ENCODE measurements at places on chromosomes 3 and 15.

DNA sequence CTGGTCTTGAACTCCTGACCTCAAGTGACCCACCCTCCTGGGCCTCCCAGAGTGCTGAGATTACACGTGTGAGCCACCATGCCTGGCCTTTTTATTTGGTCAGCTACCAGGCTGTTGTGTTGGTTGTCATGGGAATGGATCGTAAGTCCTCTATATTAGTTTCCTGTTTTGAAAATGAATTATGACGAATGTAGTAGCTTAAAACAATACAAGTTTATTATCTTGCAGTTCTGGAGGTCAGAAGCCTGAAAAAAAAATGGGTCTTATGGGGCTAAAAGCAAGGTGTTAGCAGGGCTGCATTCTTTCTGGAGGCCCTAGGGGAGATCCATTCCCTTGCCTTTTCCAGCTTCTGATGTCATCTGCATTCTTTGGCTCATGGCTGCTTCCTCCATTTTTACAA is 25.1 kb upstream of the HERC1 start:
- DNase-seq: no peak

- DNase-seq: no peak
Observed at GRCh38 chr3:39191773-39192172, 622 bp downstream of the XIRP1 start.

- DNase-seq: no peak
Observed at GRCh38 chr15:38021259-38021658, 86.8 kb downstream of the TMCO5A start.

- peak; percentile 6 for DNase-seq
Observed at GRCh38 chr3:197376020-197376419, 77.6 kb upstream of the DLG1 start.

- no peak for DNase-seq
Observed at GRCh38 chr3:172288651-172289050, 159.6 kb downstream of the GHSR start.

- DNase-seq: no peak
Observed at GRCh38 chr3:54760201-54760600, 167.7 kb downstream of the LRTM1 start.

DNA sequence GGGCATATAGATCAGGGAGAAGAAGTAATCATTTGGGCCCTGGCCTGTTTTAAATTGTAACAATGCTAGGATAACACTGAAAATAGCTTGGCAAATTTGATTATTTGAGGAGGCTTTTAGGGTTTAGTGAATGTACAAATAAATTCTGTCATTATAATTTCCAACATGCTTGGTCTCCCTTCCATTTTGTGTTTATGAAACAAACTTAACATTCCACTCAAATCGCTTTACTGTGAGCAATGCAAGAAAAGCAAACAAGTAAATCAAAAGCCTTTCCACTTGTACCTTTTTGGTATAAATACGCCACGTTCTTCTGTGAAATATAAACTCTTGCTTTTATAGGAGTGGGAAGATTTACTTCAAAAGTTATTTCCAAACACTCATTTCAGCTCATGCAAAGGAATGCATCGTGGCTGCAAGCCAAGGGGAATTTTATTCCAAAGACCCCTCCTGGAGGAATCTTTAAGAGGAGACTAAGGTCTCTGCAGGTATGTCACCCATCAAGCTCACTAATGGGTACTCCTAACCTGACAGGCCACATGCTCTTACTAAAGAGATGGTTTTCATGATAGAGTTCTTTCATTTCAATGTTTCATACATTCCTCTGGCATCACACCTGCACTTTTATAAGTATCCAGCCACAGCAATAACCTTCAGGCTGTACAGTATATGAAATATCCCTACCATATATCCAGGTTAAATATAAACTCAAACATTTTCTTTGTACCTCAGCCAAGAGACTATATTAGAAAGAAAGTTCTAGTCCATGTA is 115.2 kb downstream of the P3H2 start:
- DNase-seq: no peak

DNA sequence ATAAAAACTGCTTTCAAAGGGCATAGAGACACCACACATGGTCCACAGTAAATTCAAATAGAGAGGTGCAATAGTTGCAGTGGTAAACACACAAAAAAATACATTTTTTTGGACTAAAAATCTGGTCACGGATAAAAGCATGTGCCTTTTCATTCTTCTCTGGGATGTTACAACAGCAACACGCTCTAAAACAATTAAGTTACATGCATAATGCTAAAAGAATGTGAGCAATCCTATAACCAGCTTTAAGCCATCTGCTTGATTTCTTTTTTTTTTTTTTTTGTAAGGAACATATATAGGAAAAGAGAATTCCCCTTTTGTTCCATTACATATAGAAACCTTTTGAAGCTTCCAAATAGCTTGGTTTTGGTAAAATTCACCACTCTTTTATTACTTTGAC is 20.0 kb downstream of the WNT5A start:
- no peak for DNase-seq

GRCh38 chr3:73602170-73602569 is 22.6 kb downstream of the PDZRN3 start:
- no peak for DNase-seq

DNA sequence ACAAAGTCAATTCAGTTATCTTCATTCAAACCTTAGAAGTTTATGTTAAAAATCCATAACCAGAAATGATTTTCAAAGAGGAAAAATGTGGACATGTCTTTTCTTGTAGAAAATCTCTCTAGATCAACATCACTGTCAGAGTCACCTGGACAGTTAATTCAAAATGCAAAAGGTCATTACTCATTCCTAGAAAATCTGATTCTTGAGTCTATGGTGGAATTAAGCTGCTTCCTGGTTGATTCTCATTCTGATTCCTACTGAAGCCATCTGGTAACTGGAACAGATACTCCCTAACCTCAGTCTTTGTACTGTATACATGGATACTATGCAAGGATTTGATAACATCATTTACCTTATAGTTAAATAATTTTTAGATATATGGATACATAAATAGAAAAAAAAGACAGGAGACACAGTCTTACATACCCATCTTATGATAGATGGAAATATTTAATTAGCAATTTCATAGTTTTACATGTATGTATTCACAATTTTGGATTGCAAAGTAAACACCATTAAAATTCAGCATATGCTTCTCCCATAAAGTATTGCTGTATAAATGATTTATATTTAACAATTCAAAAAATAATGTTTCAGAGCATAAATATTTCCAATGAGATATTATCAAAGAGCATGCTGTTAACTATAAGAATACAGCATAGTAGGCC is 693.2 kb upstream of the CCDC54 start:
- DNase-seq: no peak

- DNase-seq: no peak
Observed at GRCh38 chr3:150965436-150965835, 7.1 kb downstream of the CLRN1 start.

DNA sequence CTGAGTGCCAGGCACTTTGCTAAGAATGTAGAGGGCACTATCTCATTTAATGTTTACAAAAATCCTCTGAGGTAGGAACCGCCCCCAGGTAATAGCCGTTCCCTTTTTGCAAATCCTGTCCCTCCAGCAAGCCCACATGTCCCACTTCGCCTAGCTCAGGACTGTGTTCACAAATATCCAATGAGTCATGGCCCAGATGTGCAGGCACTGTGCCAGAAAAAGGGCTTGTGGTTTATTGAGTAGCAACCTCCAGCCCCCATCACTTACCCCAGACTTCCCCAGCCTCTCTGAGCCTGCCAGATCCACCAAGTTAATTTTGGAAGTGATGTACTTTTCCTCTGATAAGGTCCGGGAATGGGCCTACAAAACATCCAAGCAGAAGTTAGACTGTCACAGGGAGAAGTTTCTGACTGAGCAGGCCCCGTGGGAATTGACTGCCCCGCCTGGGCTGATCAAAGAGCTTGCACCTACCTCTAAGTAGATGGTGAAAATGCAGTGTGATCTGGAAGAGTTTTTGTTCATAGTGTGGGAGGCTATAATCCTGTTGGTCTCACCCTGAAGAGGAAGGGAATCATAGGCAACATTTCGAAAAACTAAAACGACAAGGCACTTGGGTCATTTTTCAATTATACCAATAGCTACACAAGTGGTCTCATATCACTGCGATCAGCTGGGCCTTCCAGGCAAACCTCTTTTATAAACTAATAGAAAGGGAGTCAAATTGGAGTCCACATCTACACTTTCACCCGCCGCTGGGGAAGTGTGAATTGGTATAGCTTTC is 15.7 kb downstream of the KIF9 start:
- no peak for DNase-seq

DNA sequence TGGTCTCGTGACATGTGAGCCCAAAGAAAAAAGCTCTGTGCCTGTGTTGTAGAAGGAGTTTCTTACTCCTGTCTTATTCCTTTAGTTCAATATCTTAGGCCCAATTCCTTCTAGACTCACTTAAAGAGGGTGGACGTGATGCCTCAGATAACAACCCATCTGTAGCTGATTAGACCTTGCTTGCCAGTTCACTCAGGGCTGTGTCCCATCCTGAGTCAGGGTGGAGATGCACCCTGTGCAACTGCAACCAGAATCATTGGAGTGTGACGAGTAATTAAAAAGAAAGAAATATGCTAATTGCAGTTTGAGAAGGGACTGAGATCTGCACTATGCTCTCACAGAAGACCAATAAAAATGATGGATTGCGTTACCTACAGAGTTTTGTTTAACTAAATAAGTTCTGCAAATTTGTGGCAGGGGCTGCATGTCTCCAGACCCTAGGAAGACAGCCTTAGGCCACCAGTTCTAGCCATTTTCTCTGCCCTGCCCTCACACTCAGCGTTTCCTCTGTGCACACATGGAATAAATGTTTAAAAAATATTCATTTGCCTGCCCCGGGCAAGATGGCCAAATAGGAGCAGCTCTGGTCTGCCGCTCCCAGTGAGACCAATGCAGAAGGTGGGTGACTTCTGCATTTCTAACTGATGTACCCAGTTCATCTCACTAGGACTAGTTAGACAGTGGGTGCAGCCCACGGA is 83.0 kb downstream of the MOBP start:
- DNase-seq: no peak

DNA sequence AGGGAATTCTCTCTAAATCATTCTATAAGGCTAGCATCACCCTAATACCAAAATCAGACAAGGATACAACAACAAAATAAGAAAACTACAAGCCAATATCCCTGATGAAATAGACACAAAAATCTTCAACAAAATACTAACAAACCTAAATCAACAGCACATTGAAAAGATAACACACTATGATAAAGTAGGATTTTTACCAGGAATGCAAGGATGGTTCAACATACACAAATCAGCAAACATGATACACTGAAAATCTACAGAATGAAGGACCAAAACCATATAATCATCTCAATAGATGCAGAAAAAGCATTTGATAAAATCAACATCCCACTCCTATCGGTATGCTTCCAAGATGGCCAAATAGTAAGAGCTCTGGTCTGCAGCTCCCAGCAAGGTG is 39.5 kb downstream of the ALDH1A2 start:
- DNase-seq: no peak

DNA sequence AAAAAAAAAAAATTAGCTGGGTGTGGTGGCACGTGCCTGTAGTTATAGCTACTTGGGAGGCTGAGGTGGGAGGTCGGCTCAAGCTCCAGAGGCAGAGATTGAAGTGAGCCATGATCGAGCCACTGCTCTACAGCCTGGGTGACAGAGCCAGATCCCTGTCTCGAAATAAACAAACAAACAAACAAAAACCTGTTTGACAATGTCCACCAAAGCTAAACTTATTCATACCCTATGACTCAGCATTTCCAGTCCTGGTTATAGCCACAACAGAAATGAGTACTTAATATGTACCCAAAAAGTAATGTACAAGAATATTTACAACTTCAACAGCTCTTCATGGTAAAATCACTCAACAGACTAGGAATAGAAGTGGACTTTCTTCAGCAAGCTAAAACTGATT is 31.1 kb downstream of the SERP1 start:
- no peak for DNase-seq

DNA sequence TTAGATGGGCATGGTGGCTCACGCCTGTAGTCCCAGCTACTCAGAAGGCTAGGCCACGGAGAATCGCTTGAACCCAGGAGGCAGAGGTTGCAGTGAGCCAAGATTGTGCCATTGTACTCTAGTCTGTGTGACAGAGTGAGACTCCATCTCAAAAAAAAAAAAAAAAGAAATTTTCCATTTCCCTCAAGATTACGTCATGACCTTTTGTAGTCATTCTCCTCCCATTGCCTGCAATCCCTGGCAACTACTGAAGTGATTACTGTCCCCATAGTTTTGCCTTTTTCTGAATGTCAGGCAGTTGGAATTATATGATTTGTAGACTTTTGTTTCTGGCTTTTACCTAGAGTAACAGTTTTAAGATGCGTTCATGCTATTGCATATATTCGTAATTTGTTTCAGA is 28.0 kb downstream of the WDR76 start:
- DNase-seq: no peak

DNA sequence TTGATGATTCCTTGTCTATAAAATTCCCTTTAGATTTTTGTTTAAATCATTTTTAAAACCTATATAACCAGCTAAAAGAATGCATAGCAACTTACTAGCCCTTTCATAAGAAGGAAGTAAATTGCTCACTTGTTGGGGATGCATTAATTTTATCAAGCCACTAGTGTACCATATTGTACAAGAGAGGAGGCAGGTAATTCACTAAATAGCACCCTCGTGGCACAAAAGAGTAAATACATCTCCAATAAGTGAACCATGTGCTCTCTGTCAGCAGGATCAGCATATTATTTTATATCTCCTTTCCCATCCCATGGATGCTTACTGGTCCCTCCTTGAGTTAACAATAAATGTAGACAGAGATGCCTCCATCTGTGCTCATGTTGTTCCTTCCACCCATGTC is 34.3 kb downstream of the FRMD5 start:
- DNase-seq: no peak

DNA sequence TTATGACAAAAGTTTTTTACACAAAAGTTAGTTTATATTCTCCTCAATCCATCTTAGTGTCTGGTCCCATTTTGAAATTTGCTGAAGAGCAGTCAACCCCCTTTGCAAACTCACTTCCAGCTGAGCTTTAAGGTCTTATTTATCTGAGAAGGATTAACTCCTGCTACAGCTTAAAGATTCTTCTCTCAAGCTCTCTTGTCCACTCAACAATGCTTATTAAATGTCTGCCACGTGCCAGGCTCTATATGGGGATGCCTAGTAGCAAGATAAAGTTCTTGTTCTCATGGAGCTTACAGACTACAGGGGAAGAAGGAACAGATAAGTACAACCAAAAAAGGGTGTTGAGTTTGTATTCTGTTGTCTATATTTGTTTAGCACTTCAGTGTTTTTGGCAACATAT is 18.7 kb downstream of the TMPRSS7 start:
- no peak for DNase-seq

GRCh38 chr3:27213450-27213849 is 155.7 kb downstream of the NEK10 start:
- DNase-seq: no peak

GRCh38 chr3:43484926-43485488 is 136.8 kb downstream of the ANO10 start:
- DNase-seq: no peak

- no peak for DNase-seq
Observed at GRCh38 chr15:79582650-79583049, 150.5 kb downstream of the MINAR1 start.

GRCh38 chr3:135966271-135966961 is 888 bp downstream of the PPP2R3A start:
- peak; percentile 76 for DNase-seq

GRCh38 chr15:67819636-67820035 is 5.7 kb upstream of the SKOR1 start:
- no peak for DNase-seq

All from D341Med (cell line).